ENCODE measurements at places on chromosomes 6 and 20.

GRCh38 chr6:36052097-36052496, 24.5 kb downstream of the MAPK14 start:
- no peaks in the 10 kb centered on the region for H3K27me3 ChIP-seq
- no peak for DNase-seq
- H3K4me3 ChIP-seq, result no peak overlapping the region
- peaks cover 31% of the 10 kb centered on the region for H3K4me1 ChIP-seq

DNA sequence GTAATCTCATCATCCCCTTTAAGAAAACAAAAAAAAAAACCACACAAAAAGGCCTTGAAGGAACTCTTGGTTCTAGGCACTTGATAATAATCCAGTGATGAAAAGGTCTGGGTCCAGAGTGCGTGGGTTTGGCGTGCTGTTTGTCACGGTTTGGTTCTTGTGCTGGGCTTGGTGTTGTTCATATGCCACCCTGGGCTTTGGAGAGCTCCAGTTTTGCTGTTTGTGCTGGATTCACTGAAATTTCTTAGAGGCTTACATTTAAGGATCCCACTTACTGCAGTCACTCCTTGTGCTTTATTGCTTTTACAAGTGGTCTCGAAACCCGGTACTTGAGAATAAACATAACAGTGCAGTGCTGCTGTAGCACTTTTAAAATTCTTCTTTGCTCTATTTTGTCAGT, 68.8 kb upstream of the XRN2 start:
- H3K27ac ChIP-seq, result no peak overlapping the region
- H3K27me3 ChIP-seq, result no peaks in the 10 kb centered on the region
- no peak for DNase-seq
- no peaks in the 10 kb centered on the region for H3K4me1 ChIP-seq
- no peaks in the 10 kb centered on the region for H3K36me3 ChIP-seq

- H3K4me3 ChIP-seq, result no peak overlapping the region
- H3K36me3 ChIP-seq, result no peaks in the 10 kb centered on the region
- H3K27ac ChIP-seq, result no peak overlapping the region
- H3K27me3 ChIP-seq, result peaks cover 16% of the 10 kb centered on the region
- DNase-seq, result no peak
These were observed 60.0 kb upstream of the EPB41L1 start for GRCh38 chr20:36094497-36094896.

DNA sequence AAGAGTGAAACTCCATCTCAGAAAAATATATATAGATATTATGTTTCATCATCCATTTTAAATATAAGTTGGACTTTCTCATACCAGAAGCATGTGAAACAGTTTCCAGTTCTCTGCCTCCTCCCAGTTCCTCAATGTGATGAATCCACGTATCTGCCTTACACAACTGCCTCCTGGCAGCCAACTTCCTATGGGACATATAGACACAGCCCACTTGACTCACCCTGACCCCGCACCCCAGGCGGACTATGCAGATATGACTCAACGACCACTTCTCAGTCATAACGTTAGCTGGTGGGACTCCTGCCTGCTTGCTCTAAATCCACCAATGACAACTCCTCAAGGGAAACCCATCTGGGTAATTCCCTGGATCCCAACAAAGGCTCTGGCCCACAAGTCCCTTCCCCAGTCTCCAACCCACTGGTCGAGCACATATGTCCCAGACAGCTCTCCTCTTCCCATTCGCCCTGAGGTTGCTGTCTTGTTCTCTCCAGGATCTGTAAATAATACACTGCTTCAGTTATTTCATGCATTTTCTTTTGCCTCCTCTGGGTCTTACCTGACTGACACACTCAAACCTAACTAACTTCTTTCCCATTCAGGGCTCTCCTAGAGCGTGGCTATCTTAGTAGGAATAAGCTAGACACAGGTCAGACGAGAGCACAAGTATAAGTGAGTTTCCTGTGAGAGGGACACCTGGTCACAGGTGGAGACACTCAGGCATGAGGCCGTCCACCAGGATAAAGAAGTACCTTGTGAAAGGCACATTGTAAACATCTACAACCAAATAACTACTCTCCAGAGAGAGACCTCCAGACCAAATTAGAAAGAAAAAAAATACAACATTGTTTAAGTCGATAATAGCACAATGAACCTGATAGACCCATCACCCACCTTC, 548.5 kb downstream of the CD83 start:
- H3K4me3 ChIP-seq, result no peak overlapping the region
- no peaks in the 10 kb centered on the region for H3K36me3 ChIP-seq
- H3K27me3 ChIP-seq, result no peaks in the 10 kb centered on the region

GRCh38 chr6:83047065-83047754, 18.4 kb downstream of the UBE3D start:
- H3K27me3 ChIP-seq, result no peaks in the 10 kb centered on the region
- no peak overlapping the region for H3K27ac ChIP-seq
- no peak for DNase-seq
- H3K4me3 ChIP-seq, result no peak overlapping the region
- H3K36me3 ChIP-seq, result no peaks in the 10 kb centered on the region

DNA sequence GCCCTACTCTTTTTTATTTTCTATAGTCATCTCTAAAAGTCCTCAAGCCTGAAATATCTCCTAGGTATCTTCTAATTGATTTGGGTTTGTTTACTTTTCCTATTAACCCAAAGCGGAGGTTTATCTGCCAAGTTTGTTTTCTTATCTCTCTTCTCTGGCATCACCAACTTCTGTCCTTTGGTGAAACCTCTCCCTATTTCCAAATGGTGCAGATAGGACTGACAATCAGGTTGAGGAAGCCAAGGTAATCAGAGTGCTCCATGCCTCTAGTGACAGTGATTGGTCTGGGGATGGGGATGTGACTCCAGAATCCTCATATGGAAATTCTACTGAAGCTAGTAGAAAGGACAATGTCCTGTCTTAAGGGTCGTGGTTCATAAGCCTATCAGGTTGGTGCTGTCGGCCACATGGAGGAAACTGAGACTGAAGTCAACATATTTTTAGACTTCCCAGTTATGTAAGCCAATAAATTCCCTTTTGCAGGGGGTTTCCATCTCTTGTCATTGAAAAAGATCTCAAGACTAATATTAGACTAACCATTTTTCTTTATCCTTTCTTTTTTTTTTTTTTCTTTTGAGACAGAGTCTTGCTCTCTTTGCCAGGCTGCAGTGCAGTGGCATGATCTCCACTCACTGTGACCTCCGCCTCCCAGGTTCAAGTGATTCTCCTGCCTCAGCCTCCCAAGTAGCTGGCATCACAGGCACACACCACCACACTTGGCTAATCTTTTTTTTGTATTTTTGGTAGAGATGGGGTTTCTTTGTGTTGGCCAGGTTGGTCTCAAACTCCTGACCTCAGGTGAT, 28.0 kb downstream of the KIF6 start:
- H3K4me3 ChIP-seq, result no peak overlapping the region
- no peaks in the 10 kb centered on the region for H3K36me3 ChIP-seq
- no peaks in the 10 kb centered on the region for H3K27me3 ChIP-seq
- DNase-seq, result no peak
- H3K27ac ChIP-seq, result no peak overlapping the region

DNA sequence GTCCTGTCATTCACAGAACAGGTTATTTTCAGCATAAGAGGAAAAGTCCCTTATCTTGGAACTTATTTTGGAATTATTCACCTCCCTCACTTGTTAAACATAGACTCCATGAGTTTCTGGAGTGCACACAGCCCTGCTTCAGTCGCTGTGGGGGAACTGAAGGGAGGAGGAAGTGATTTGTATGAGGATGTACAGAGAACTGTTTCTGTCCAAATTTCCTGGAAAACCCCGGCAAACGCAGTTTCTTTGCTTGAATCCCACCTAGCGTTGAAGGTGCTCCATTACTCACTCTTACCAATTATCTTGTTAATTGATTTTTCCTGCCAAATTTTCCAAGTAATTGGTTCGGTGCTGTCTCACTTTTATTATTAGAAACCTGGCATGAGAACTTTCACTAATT, 78.0 kb upstream of the AGPAT4 start:
- no peaks in the 10 kb centered on the region for H3K27me3 ChIP-seq

GRCh38 chr6:88629838-88630494, 333.5 kb downstream of the RNGTT start:
- no peaks in the 10 kb centered on the region for H3K36me3 ChIP-seq
- no peaks in the 10 kb centered on the region for H3K4me1 ChIP-seq
- no peak for DNase-seq
- no peak overlapping the region for H3K27ac ChIP-seq
- no peak overlapping the region for H3K4me3 ChIP-seq
- H3K27me3 ChIP-seq, result no peaks in the 10 kb centered on the region

DNA sequence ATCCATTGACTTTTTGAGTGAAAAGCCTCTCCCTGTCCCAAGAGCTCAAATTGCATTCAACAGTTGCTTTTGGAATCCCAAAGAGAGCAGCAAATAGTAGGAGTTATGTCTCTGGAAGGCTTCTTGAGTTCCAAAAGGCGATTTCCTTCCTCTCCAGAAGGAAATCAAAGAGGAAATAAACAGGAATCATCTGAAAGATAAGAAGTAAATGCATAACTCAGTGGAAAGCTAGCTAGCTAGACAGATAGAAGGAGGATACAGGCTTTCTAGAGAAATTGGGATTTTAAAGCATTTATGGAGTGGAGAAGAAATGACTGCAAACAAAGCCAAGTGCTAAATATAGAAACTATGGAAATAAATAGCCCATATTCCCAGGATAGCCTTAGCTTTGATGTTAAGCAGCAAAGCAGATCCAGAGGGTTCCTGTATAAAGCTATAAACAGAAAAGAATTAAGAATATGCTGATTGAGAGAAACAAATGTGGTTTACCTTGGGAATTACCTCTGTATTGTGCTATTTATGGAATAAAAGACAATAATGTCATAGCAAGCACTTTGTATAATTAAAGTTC, 214.7 kb downstream of the PLCB1 start:
- H3K4me3 ChIP-seq, result no peak overlapping the region
- no peak for DNase-seq
- no peaks in the 10 kb centered on the region for H3K36me3 ChIP-seq

- H3K4me1 ChIP-seq, result peaks cover 15% of the 10 kb centered on the region
- H3K27me3 ChIP-seq, result no peaks in the 10 kb centered on the region
- H3K4me3 ChIP-seq, result no peak overlapping the region
- no peak for DNase-seq
- no peaks in the 10 kb centered on the region for H3K36me3 ChIP-seq
These were observed 141.9 kb upstream of the NEDD9 start for GRCh38 chr6:11374036-11375010.

DNA sequence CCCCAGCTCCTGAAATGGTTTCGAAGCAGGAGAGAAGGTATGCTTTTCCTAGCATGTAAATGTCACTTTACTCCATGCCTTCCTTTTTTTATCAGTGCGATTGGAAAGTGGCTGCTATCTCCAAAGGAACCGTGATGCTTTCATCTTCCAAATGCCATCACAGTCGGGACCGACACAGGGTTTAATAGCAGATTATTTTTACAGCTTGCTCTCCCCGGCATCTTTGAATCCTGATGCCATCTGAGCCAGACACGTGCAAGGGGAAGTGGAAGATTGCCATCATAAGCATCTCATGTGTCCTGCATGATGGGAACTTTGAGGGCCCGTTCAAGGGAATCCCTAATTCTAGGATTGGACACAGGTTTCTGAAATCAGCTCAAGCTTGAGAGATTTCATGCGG, 253.4 kb upstream of the KCNG1 start:
- H3K36me3 ChIP-seq, result no peaks in the 10 kb centered on the region
- no peak for DNase-seq
- no peaks in the 10 kb centered on the region for H3K27me3 ChIP-seq
- no peak overlapping the region for H3K27ac ChIP-seq
